ENCODE measurements at places on chromosomes 3 and 15.

GRCh38 chr3:66638717-66639116 is 137.9 kb upstream of the LRIG1 start:
- no peak for DNase-seq

DNA sequence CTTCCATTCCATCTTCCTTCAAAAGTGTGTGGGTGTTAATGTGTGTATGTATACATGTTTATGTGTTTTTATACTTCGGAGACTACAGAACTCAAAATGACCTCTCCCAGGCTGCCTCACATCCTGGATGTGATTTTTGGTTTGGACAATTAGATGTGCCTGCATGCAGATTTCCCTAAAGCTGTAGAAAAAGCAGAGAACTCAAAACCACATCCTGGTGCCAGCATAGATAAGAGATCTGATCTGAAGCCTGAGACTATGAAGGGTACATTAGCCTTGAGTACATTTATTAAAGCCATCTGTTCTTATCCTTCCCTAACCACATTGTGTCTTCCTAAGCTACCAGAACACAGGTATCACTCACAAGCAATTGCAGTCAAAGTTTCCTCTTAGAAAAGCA is 319.4 kb upstream of the RASGRP1 start:
- no peak for DNase-seq

- no peak for DNase-seq
Measured at GRCh38 chr3:157077565-157077991, 82.4 kb downstream of the CCNL1 start.

GRCh38 chr15:89330881-89331595 is 3.6 kb downstream of the POLG start:
- no peak for DNase-seq

GRCh38 chr3:135970506-135971116 is 5.1 kb downstream of the PPP2R3A start:
- DNase-seq = no peak

DNA sequence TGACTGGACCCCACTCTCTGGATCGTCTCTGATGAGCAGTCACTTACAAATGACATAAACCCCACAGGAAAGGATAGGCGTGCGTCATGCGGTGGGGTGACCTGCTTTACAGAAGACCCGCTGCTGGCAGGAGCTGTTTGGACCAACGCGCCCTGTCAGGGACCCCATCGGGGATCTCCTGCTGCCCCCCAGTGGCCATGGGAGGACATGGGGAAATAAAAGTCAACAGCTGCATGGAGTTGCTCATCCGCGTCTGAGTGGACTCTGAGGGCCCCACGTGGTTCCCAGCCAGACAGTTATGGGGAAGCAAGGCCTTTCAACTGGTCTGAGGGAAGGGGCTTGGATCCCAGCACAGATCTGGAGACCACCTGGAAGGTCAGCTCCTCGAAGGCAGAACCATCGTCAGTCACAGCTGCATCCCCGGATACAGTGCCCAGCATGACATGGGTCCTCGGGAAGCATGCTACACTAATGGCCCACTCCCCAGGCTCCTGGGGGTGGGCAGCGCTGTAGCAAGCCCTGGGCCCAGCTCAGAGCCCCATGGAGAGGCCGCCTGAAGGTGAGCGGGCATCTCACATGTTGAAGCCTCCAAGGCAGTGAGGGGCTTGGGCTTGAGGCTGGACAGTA is 32.1 kb downstream of the PTH1R start:
- peak; percentile 63 for DNase-seq

- DNase-seq = no peak
Measured at GRCh38 chr15:34679291-34679690, 75.5 kb downstream of the GJD2 start.

- DNase-seq = no peak
Measured at GRCh38 chr3:30124435-30125370, 481.7 kb upstream of the TGFBR2 start.

DNA sequence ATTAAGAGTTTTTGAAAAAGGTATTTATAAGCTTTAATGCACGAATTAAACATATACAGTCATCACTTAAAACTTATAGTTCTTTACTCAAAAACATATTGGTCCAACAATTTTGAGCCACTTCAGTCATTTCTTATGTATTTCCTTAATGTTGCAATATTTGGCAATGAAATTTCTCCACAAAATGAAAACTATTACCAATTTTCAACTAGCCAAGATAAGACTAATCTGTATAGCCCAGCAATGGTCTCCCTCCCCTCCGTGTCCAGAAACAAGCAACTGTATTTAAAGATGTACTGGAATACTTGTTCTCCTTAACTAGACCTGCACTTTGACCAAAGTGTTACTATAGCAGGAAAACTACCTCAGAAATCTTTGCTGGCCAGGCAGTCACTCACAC is 9.2 kb downstream of the ARF4 start:
- DNase-seq = no peak

DNA sequence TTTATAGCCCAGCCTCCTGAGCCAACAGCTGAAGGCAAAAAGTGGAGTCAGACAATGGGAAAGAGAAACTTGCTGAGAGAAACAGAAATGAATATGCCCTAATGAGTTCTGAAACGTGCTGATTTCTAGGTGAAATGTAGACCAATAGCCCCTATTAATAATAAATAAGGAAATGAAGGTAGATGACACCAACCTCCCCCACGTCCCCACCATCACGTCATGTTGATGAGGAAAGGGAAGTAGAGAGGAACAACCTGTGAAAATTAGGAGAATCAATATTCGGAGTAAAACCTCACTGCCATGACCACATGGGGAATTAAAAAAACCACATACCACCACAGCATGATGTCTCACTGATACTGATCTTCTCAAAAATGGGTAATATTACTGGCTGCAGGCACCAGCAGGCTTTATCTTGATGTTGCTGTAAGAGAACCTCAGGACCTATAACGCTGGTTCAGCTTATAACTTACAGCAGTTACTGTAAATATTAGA is 64.0 kb downstream of the KAT2B start:
- no peak for DNase-seq

DNA sequence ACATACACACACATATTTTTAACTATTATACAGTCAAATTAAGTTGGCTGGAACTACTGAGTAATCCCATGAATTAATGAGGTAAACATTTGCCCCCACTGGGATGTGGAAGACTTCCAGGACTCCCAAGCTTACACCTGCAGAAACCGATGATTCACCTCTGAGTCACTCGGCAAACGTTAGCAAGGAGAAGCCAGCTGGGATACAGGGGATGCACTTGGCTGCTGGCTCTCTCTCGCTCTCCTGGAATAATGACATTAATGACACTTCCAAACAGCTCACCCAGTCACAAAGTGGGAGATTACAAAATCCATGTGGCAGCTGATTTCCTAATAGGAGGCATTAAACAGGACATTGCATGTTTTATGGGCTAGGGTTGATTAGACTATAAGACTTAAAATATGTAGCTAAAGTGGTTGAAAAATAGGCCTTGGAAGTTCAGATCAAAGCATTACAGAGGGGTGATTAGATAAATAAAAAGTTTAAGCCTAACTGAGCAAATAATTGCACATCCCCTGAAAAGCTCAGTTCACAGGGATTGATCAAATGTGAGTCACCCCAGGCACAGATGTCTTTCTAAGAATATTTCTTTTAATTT is 500.9 kb downstream of the SOX2 start:
- DNase-seq = no peak

DNA sequence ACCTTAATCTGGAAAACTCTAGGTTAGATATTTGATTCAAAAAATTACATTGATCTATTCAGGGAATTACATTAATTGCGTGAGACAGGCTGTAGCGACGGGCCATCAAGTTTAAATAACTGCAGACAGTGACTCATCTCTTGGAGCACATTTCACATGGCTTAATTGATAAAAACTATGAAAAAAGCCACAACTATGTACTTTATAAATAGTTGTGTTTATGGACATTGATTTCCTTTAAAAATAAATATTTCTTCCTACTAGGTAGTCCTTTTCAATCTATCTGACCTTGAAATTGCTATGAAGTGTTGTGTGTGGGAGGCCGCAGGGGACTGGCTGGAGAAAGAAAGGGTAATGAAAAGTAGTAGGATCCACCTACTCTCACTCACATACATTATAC is 157.8 kb downstream of the IL1RAP start:
- DNase-seq = no peak

DNA sequence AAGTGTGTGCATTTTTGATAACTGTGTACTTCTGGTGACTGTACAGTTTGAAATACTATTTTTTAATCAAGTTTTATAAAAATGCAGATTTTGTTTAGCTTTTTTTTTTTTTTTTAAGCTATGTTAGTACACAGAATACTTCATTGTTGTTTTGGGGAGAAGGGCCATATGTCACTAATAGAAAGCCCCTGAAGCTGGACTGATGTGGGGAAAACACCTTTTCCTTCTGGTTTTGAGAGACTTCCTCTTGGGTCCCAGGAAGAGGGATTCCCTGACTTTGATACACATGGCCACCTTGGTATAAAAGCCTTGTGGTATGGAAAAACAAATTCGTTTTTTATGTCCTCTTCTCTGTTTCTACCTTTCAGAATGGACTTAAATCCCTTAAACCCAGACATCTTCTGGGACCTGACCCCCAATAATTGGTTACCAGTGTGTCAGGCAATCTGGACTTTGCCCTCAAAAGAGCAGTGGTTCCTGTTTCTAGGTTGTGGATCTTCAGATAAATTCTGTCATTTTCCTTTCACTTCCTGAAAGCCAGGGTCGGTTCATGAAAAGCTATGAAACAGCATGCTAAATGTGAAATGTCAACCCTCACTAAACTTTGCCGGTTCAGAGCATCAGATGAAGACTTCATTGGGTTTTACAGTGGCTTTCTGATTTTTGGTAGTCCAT is 31.1 kb upstream of the BLOC1S6 start:
- DNase-seq = no peak

DNA sequence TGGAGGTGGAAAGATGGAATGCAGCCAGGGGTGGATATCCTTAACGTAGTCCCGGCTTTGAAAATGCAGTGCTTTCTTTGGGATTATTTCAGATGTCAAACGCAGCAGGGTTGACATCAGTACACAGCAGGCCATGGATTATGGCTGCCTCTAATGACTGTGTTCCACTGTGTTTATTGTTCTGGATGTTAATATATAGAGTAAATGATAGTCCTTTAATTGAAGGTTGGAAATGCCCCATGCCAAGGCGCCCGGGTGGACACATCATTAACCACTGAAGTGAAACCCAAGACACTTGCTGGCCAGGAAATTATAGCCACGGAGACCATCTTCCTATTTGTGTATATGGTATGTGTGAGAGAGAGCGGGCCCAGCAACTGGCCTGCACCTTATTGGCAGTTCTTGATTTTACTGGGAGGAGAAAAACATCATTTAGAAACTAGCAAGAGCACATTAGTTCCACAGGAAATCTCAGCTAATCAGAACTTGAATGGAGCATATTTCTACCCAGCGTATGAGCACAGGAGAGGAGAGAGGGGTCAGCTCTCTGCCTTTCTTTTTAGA is 254.9 kb upstream of the RASGRP1 start:
- DNase-seq = no peak

DNA sequence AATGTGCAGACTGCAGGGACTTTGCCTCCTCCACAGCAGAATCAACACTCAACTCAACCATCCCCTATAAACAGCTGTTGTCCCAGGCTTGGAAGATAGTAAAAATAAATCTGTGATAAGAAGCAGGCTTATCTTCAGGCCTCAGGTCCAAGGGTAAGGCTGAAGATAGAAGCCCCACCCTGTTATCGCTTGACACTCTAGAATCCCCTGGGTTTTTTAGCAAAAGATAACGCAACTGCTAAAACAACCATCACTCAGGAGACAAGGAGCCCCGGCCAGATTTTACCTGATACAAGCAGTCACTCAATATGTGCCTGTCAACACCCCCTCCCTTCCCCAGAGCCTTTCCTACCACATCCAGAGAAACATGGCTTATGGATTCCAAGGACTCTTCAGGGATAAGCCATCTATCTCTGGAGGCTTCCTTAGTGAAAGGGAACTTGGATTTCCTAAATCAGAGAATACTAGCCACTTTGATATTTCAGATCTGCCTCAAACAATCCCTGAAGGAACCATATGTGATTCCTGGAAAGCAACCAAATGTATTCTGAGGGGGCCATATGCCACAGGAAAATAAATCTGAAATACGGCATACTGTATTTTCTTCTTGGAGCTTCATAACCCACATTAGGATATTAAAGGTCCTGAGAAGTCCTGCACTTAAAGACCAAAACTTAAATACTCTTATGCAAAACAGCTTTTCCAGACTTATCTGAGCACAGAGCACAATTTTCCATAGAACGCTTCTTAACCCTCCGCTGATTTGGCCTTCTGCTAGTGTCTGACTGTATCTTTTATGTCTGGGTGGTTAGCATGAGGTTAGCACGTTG is 60.4 kb downstream of the LYZL4 start:
- DNase-seq = no peak

- peak; percentile 72 for DNase-seq
Measured at GRCh38 chr3:35664460-35664919, 25.2 kb downstream of the ARPP21 start.

- DNase-seq = no peak
Measured at GRCh38 chr3:138097192-138098172, 17.9 kb downstream of the DZIP1L start.

DNA sequence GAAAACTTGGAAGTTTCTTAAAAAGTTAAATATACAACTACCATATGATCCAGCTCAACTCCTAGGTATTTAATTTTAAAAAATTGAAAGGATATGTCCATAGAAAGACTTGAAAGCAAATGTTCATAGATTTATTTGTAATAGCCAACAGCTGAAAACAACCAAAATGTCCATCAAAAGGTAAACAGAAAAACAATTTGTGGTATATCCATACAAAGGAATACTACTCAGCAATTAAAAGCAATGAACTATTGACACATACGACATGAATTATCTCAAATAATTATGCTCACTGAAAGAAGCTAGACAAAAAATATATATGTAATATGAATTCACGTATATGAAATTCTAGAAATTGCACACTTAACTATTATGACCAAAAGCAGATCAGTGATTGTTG is 249.5 kb downstream of the MEIS2 start:
- no peak for DNase-seq

GRCh38 chr3:173467501-173467900 is 70.0 kb downstream of the NLGN1 start:
- no peak for DNase-seq

GRCh38 chr3:58900386-58900785 is 149.4 kb downstream of the CFAP20DC start:
- no peak for DNase-seq

DNA sequence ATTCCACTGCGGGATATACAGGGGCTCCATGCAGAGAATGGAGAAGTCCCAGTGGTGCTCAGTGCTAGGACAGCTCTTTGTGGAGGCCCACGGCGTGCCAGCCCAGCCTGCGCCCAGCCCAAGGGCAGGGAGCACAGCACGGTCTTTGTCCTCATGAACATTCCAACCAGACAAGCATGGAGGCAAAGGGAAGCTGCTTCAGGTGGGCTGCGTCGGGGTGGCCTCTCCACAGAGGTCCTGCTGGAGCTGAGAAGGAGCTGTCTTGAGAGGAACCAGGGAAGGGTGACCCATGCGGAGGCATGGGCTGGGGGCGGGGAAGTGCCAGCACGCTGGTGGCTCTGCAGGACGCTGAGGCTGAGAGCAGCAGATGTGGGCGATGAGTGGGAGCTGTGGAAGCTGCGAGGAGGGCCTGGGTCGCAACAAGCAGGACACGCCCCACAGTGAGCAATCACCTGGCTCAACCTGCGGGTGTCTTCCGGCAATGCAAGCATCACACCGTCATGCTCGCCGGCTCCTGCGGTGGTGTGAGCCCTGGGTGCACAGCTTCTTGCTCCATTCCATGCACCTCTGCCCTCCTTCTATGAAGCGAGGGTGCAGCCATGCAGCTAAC is 14.0 kb upstream of the KLF15 start:
- DNase-seq = no peak
